ENCODE measurements at places on chromosomes 4 and X. TPM values are rescaled to one million over a fixed set of nuclear protein-coding genes. Genes with fewer than 3 reads are reported as not detected.

Gene GSX2
- not detected for total RNA-seq

Gene CDS1
- total RNA-seq = 0.82 TPM

Gene PAGE2
- total RNA-seq = not detected

Gene ADGRL3
- 0.05 TPM for total RNA-seq

Gene NALF2
- total RNA-seq = 5.2 TPM

Gene SSX4
- not detected for total RNA-seq

Gene ADGRG4
- total RNA-seq = not detected

Gene HSD17B13
- 0.10 TPM for total RNA-seq

Gene TEC
- total RNA-seq = 1.2 TPM

Gene SYP
- 3.1 TPM for total RNA-seq

Gene DIPK2B
- not detected for total RNA-seq

Gene ABLIM2
- 0.38 TPM for total RNA-seq

Gene SHROOM3
- total RNA-seq = 4.5 TPM

Gene IL21
- total RNA-seq = not detected

Gene CLIC2
- total RNA-seq = 0.15 TPM

Gene C4orf50
- not detected for total RNA-seq

Gene SPOCK3
- 0.18 TPM for total RNA-seq

Gene DMRTC1
- not detected for total RNA-seq

Gene GPR143
- total RNA-seq = 0.09 TPM

Gene SPINK2
- not detected for total RNA-seq

Gene VGLL1
- not detected for total RNA-seq

Gene SLITRK2
- total RNA-seq = 0.01 TPM

Gene FRMD7
- total RNA-seq = not detected

Gene S100G
- total RNA-seq = not detected

Gene CRMP1
- 2.5 TPM for total RNA-seq

Gene CXCL11
- 0.23 TPM for total RNA-seq

Gene GLRB
- 0.79 TPM for total RNA-seq

Gene NWD2
- total RNA-seq = not detected

Gene EDA
- total RNA-seq = 0.94 TPM

Gene HTR2C
- not detected for total RNA-seq

Gene SMR3B
- total RNA-seq = not detected

Gene TSPAN7
- 2.4 TPM for total RNA-seq

Gene SSX2B
- not detected for total RNA-seq

Gene PNCK
- 0.51 TPM for total RNA-seq

Gene GRID2
- not detected for total RNA-seq

Gene SFRP2
- not detected for total RNA-seq

Gene LNX1
- not detected for total RNA-seq

Gene WDR17
- 1.8 TPM for total RNA-seq

Gene GABRG1
- not detected for total RNA-seq

Gene GAK
- 45.8 TPM for total RNA-seq

Gene ZNF81
- 5.8 TPM for total RNA-seq

Gene ADH1A
- not detected for total RNA-seq

Gene P2RY4
- not detected for total RNA-seq

Gene SH2D1A
- total RNA-seq = not detected

Gene PCDH18
- not detected for total RNA-seq

Gene PNMA3
- 0.25 TPM for total RNA-seq

Gene SRPX2
- total RNA-seq = 3.1 TPM

Gene BBS7
- total RNA-seq = 12.6 TPM

Gene SRPK3
- 0.10 TPM for total RNA-seq

Gene KLKB1
- not detected for total RNA-seq

Measured in A549 treated with CpdA at 1 μM for 4 hours (cell line).